CD4-positive, alpha-beta memory T cell (primary cell): ENCODE measurements at places on chromosomes 5 and 9. TPM values are rescaled to one million over a fixed set of nuclear protein-coding genes. Genes with fewer than 3 reads are reported as not detected.

The PDZD2 gene
- total RNA-seq = 0.64 TPM

The SMIM15 gene
- 37.7 TPM for total RNA-seq

The SPINK4 gene
- not detected for total RNA-seq

The LHX3 gene
- total RNA-seq = not detected

The CCDC183 gene
- 2.5 TPM for total RNA-seq

DNA sequence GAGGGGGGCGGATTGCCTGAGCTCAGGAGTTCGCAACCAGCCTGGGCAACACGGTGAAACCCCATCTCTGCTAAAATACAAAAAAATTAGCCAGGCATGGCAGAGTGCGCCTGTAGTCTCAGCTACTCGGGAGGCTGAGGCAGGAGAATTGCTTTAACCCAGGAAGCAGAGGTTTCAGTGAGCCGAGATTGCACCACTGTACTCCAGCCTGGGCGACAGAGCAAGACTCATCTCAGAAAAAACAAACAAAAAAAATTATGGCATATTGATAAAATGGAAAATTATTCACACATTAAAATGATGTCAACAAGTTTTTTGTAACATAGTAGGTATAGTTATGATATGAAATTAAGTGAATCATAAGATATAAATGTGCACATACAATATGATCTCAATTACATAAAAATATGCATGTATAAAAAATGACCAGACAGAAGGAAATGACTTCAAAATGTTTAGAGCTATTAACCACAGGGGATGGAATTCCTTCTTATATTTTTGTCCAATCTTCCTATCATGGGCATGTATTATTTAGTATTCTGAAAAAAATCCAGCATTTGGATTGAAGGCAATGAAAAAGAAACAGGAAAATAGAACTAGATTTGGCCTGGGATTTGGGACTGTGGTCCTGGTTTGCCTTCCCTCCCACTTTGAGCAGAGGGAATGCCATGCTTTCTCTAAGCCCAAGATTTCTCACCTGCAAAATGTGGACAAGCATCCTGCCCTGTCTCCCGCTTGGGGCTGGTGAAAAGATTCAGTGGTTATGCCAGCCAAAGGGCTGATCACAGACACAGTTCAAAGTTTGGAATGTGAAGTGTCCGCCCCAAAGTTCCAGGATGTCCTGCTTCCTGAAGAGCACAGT lies 19.5 kb downstream of the SPAAR start:
- H3K4me3 ChIP-seq = no peak overlapping the region
- no peaks in the 10 kb centered on the region for H3K27me3 ChIP-seq
- H3K36me3 ChIP-seq = no peaks in the 10 kb centered on the region
- H3K27ac ChIP-seq = no peak overlapping the region
- H3K4me1 ChIP-seq = peaks cover 8% of the 10 kb centered on the region

DNA sequence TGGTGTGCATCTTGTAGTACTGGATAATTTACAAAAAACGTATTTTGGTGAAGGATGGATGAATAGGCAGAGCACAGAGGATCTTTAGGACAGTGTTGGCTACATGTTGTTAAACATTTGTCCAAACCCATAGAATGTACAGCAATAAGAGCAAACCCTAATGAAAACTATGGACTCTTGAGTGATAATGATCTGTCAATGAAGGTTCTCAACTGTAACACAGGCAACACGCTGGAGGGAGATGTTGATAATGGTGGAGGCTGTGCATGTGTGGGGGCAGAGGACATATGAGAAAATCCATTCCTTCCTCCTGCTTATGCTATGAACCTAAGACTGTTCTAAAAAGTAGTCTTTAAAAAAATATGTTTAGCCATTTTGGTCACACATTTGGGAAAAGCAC lies 194.0 kb downstream of the FER start:
- no peaks in the 10 kb centered on the region for H3K4me1 ChIP-seq
- no peak overlapping the region for H3K4me3 ChIP-seq
- H3K27me3 ChIP-seq = no peaks in the 10 kb centered on the region
- no peak for DNase-seq

DNA sequence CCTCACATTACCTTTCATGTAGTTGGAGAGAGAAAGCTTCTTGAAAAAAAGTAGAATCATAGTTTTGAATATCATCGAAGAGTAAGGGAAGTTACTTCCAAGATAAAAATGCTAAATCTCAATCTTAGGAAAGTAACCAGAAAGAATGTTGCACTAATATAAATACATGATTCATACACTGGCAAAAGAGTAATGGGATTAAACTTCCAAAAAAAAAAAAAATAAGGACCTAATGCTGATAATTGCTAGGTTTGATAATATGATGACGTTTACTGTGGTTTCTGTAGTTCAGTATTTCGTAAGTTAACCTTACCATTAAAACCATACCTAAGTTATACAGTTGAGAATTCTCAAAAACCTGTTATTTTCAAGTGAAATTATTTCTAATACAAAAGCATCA lies 573.8 kb upstream of the CDH9 start:
- DNase-seq = no peak
- H3K4me1 ChIP-seq = no peaks in the 10 kb centered on the region
- no peak overlapping the region for H3K4me3 ChIP-seq
- no peaks in the 10 kb centered on the region for H3K36me3 ChIP-seq
- H3K27ac ChIP-seq = no peak overlapping the region
- no peaks in the 10 kb centered on the region for H3K27me3 ChIP-seq
